Mesothelial cell of epicardium (in vitro differentiated cells): ENCODE measurements at places on chromosomes 11 and 22.
A peak's percentile ranks its signal among the peaks of the same experiment; 100 is the strongest.

DNA sequence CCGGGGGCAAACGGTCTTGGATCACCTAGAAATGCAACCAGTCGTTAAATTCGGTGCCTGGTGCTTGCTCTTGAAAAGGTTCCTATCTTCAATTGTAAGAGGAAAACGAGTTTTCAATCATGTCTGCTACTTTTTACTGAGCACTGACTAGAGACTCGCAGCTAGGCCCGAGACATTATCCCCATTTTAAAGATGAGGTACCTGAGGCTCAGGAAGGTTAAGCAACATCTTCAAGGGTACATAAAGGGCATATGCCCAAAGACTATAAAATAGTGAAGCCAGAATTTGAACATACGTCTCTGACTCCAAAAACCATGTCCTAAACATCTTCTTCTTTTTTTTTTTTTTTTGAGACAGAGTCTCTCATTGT lies 638 bp upstream of the PISD start:
- peaks cover 6% of the 10 kb centered on the region for H3K27me3 ChIP-seq
- peaks cover 18% of the 10 kb centered on the region for H3K4me1 ChIP-seq
- no peak for DNase-seq
- H3K36me3 ChIP-seq = no peaks in the 10 kb centered on the region

DNA sequence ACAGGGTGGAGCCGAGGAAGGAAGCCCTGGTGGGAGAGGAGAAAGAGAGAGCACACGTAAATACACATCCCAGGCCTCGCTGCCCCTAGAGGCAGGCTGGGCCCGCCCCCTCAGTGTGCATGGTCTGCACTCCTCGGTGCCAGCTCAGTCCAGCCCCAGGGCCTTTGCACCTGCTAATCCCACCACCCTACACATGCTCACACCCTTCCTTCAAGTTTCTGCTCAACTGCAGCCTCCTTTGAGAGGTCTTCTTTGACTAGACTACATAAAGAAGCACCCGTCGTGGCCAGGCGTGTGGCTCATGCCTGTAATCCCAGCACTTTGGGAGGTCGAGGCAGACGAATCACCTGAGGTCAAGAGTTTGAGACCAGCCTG lies 5.5 kb downstream of the IL2RB start:
- peaks cover 4% of the 10 kb centered on the region for H3K4me1 ChIP-seq
- H3K4me3 ChIP-seq = no peak overlapping the region
- H3K36me3 ChIP-seq = no peaks in the 10 kb centered on the region
- no peak overlapping the region for H3K27ac ChIP-seq

- no peaks in the 10 kb centered on the region for H3K4me1 ChIP-seq
- peaks cover 51% of the 10 kb centered on the region for H3K27me3 ChIP-seq
- no peak overlapping the region for H3K27ac ChIP-seq
- no peaks in the 10 kb centered on the region for H3K36me3 ChIP-seq
- no peak for DNase-seq
These were observed 178.6 kb downstream of the DSCAML1 start for GRCh38 chr11:117618302-117618981.

- H3K27ac ChIP-seq = no peak overlapping the region
- peaks cover 6% of the 10 kb centered on the region for H3K36me3 ChIP-seq
- no peak overlapping the region for H3K4me3 ChIP-seq
- peaks cover 18% of the 10 kb centered on the region for H3K4me1 ChIP-seq
- H3K27me3 ChIP-seq = no peaks in the 10 kb centered on the region
These were observed 32.9 kb downstream of the ARVCF start for GRCh38 chr22:19983741-19984140.

DNA sequence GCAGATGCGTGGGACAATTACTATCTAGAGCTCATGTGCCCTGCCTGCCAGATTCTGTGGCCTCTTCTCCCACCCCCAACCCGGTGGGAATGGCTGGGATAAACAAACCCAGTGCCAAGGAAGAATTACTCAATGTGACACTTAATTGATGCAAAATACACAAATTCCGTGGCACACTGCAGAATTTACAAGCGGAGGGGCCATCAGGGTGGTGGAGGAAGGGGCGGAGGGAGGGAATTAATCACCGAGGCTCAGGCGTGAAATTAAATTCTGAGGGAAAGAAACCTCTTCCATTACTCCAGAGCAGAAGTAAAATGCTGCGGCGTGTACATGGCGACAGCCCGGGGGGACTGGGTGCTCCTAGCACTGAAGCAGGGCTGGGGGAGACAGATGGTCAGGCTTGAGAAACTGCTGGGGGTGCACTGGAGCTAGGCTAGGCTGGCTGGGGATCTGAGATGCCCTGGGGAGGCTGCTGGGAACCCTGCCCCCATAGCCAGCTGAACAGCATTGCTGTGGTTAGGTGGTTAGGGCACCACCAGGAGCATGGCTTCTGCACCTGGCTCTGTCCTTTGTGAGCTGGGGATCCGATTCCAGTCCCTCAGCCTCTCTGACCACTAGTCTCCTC lies 200.6 kb downstream of the CEP164 start:
- H3K27me3 ChIP-seq = peaks cover 18% of the 10 kb centered on the region
- H3K4me3 ChIP-seq = no peak overlapping the region
- H3K36me3 ChIP-seq = no peaks in the 10 kb centered on the region
- H3K27ac ChIP-seq = no peak overlapping the region

DNA sequence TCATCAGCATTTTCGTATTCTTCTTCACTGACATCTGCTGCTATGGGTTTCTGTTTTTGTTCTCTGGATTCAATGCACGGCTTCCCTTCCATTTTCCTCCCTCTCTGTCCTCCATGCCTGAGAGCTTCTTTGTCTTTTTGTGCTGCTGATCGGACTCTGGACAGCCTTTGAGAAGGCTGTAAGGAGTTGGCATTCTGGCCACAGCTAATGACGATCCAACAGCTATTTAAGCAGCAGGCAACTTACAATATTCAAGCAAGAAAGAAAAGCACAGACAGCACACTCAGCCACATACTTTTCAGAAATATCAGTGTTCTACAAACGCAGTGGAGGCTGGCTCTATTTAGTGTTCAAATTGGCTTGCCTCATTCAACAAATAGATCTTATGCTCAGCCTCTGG lies 60.9 kb upstream of the ZC3H12C start:
- H3K27ac ChIP-seq = no peak overlapping the region
- peaks cover 5% of the 10 kb centered on the region for H3K4me1 ChIP-seq
- H3K27me3 ChIP-seq = no peaks in the 10 kb centered on the region
- H3K4me3 ChIP-seq = no peak overlapping the region
- no peak for DNase-seq
- H3K36me3 ChIP-seq = no peaks in the 10 kb centered on the region

- peaks cover 8% of the 10 kb centered on the region for H3K4me1 ChIP-seq
- H3K4me3 ChIP-seq = no peak overlapping the region
- peaks cover 13% of the 10 kb centered on the region for H3K27me3 ChIP-seq
These were observed 319.7 kb downstream of the CTTN start for GRCh38 chr11:70717936-70718595.

- H3K36me3 ChIP-seq = no peaks in the 10 kb centered on the region
- no peak overlapping the region for H3K27ac ChIP-seq
- H3K27me3 ChIP-seq = peaks cover 1% of the 10 kb centered on the region
- DNase-seq = no peak
- no peaks in the 10 kb centered on the region for H3K4me1 ChIP-seq
These were observed 6.5 kb upstream of the CSTPP1 start for GRCh38 chr11:46930089-46930488.

DNA sequence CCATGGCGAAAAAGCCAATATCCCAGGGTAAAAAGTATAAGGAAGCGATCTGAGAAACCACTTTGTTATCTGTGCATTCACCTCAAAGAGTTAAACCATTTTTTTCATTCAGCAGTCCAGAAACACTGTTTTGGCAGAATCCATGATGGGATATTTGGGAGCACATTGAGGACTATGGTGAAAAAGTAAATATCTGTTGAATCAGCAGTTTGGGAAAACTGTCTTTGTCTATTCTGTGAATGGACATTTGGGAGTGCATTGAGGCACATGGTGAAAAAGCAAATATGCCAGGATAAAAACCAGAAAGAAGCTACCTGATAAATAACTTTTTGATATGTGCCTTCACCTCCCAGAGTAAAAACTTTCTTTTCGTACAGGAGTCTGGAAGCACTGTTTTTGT lies 187.4 kb downstream of the OR4A47 start:
- no peaks in the 10 kb centered on the region for H3K27me3 ChIP-seq
- H3K27ac ChIP-seq = no peak overlapping the region
- no peak for DNase-seq
- H3K4me3 ChIP-seq = no peak overlapping the region
- no peaks in the 10 kb centered on the region for H3K4me1 ChIP-seq

GRCh38 chr11:7874056-7874455 lies 57.0 kb downstream of the OR10A6 start:
- H3K4me3 ChIP-seq = no peak overlapping the region
- peaks cover 18% of the 10 kb centered on the region for H3K4me1 ChIP-seq
- DNase-seq = no peak
- H3K36me3 ChIP-seq = peaks cover 13% of the 10 kb centered on the region
- H3K27ac ChIP-seq = peak overlapping the region; percentile 8

- no peak overlapping the region for H3K27ac ChIP-seq
- no peak overlapping the region for H3K4me3 ChIP-seq
- no peaks in the 10 kb centered on the region for H3K36me3 ChIP-seq
- H3K27me3 ChIP-seq = no peaks in the 10 kb centered on the region
- DNase-seq = no peak
- H3K4me1 ChIP-seq = peaks cover 5% of the 10 kb centered on the region
These were observed 25.8 kb upstream of the FXYD6 start for GRCh38 chr11:117902001-117902845.

DNA sequence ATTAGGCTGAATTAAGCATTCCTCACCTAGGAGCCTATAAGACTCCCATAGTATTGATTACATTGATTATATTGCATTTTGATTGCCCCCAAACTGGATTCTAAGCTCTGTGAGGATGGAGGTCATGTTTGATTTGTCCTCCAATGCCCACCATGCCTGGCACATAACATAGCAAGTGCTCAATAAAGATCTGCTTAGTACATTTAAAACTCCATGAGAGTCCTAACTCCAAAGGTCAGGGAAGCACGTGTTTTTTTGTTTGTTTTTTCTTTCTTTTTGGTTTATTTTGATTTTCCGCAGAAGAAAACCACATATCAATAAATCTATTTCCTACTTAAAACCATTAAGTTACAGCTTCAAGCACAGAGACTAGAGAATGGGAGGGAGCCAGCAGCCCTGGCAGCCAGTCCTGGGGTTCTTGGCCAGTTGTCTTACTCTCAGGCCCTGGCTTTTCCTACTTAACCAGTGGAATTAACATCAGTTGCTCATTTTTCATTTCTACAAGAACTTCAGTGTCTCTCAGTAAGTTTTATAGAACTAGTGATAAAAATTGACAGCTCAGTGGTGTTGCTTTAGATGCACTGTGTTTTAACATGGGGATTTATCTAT lies 429.9 kb upstream of the CCDC90B start:
- DNase-seq = no peak
- H3K27me3 ChIP-seq = no peaks in the 10 kb centered on the region
- no peak overlapping the region for H3K27ac ChIP-seq
- no peak overlapping the region for H3K4me3 ChIP-seq

DNA sequence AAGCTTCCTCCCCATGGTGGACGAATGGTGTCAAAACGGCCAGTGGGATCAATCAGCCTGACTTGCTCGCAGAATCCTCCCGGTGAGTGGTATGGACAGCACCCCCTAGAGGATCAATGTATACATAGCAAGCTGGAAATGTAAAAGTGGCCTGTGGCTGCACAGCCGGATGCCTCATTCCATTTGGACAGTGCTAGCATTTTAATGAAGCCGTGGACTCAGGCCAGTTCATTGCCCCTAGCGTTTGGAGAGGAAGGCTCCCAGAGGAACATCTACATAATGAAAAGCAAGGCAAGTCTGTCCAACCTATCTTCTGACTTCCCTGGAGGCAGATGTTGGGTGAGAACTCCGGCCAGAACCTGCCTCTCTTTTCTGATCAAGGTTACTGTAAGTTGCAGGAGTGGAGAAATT lies 942.3 kb downstream of the NTM start:
- no peaks in the 10 kb centered on the region for H3K4me1 ChIP-seq
- H3K27ac ChIP-seq = no peak overlapping the region
- H3K4me3 ChIP-seq = no peak overlapping the region

GRCh38 chr11:62413060-62413696 lies 5.7 kb upstream of the SCGB1A1 start:
- H3K27ac ChIP-seq = no peak overlapping the region
- H3K4me3 ChIP-seq = no peak overlapping the region
- H3K4me1 ChIP-seq = peaks cover 11% of the 10 kb centered on the region
- no peak for DNase-seq
- H3K27me3 ChIP-seq = no peaks in the 10 kb centered on the region

- no peak overlapping the region for H3K27ac ChIP-seq
- H3K4me1 ChIP-seq = peaks cover 5% of the 10 kb centered on the region
- no peak overlapping the region for H3K4me3 ChIP-seq
- H3K36me3 ChIP-seq = no peaks in the 10 kb centered on the region
These were observed 45.8 kb downstream of the LMO1 start for GRCh38 chr11:8217926-8218325.

GRCh38 chr11:46671958-46672315 lies 28.5 kb downstream of the ARHGAP1 start:
- no peaks in the 10 kb centered on the region for H3K27me3 ChIP-seq
- H3K27ac ChIP-seq = no peak overlapping the region
- peaks cover 32% of the 10 kb centered on the region for H3K36me3 ChIP-seq
- DNase-seq = no peak

DNA sequence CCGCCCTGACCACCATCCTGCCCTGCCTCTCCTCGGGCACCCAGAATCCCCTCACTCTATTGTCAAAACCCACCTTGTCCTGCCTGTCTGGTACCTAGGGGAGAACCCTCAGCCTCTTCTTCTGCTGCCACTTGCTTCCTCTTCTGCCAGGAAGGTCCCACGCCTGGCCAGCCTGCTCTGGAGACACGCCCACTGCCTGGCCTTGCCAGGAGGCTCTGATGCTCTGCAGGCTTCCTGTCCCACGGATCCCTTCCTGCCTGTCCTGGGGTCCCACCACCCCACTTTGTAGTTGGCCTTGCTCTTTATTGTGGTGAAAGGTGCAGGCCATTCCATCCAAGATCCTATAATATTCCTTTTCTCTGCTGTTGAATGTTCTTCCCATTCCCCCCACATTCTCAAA lies 63.4 kb downstream of the BMAL1 start:
- H3K27me3 ChIP-seq = no peaks in the 10 kb centered on the region
- DNase-seq = no peak
- no peaks in the 10 kb centered on the region for H3K36me3 ChIP-seq
- H3K27ac ChIP-seq = no peak overlapping the region

DNA sequence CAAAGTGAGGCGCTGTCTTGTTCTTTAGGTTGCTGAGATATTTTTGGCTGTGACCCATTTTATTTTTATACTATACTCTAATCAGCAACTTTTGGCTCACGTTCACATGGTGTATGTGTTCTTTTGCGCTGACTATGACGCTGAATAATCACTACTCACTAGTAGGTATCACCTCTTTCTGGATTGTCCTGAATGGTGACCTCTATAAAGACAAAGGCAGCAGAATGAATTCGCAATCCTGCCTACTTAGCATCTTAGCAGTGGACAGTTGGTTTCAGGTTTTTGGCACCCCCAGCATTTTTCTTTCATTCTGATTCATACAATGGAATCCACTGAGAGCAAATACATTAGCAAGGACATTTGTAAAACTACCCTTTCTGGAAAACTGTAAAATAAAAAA lies 351.3 kb downstream of the JRKL start:
- H3K4me1 ChIP-seq = peaks cover 6% of the 10 kb centered on the region
- H3K27ac ChIP-seq = no peak overlapping the region
- no peak overlapping the region for H3K4me3 ChIP-seq
- DNase-seq = no peak
- H3K27me3 ChIP-seq = no peaks in the 10 kb centered on the region

DNA sequence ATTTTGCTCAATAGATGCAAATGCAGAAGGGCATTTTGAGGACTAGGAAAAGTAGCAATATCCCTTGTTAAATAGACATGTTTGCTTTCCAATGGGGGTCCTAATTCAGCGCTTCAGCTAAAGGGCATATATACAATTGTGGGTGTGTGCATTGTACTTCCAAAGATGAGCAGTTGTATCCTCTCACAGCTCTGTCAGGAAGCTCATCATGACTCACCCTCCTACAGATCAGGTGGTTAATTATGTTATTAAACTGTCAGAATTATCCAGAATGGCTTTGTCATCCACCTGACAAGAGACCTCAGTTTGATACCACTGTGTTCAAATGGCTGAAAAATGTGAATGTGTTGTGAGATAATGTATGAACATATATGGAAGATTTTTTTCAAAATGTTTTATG lies 252.2 kb upstream of the MTNR1B start:
- no peaks in the 10 kb centered on the region for H3K4me1 ChIP-seq
- no peaks in the 10 kb centered on the region for H3K27me3 ChIP-seq
